ENCODE measurements at places on chromosomes 3 and 15.

GRCh38 chr3:40333416-40333815, 23.9 kb downstream of the EIF1B start:
- no peak overlapping the region for H3K4me3 ChIP-seq
- H3K27me3 ChIP-seq = no peaks in the 10 kb centered on the region
- H3K36me3 ChIP-seq = no peaks in the 10 kb centered on the region
- no peak overlapping the region for H3K27ac ChIP-seq
- no peak for DNase-seq
- H3K4me1 ChIP-seq = no peaks in the 10 kb centered on the region

- H3K4me3 ChIP-seq = no peak overlapping the region
- H3K27me3 ChIP-seq = peaks cover 8% of the 10 kb centered on the region
- peaks cover 3% of the 10 kb centered on the region for H3K4me1 ChIP-seq
- no peak overlapping the region for H3K27ac ChIP-seq
- H3K36me3 ChIP-seq = no peaks in the 10 kb centered on the region
Measured at GRCh38 chr3:45337839-45338470, 50.4 kb upstream of the LARS2 start.

DNA sequence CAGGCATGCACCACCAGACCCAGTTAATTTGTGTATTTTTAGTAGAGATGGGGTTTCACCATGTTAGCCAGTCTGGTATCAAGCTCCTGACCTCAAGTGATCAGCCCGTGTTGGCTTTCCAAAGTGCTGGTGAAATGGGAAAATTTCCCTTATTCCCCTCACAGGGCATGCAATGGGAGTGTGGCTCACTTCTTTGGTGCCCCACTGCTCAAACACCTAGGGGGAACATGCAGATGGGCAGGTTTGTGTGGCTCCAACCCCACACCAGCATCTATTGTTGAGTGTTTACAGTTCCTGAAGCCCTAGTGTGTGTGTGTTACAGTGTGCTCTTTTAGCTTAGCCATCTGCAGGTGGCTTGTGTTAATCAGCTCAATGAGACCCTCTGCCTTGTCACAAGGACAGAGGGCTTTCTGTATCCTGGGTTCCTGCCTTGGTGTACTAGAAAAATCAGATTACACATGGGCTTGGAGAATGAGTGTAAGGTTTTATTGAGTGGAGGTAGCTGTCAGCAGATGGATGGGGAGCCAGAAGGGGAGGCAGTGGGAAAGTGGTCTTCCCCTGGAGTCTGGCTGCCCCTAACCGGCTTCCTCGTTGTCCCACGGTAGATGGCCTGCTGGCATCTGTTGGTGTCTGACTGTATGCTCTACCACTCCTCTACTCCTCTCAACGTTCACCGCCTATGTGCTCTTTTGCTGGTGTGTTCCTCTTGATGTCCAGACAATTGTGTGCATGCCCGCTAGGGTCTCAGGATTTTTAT, 248.1 kb upstream of the CBLB start:
- H3K27ac ChIP-seq = no peak overlapping the region
- DNase-seq = no peak
- no peaks in the 10 kb centered on the region for H3K36me3 ChIP-seq
- no peak overlapping the region for H3K4me3 ChIP-seq
- no peaks in the 10 kb centered on the region for H3K27me3 ChIP-seq
- no peaks in the 10 kb centered on the region for H3K4me1 ChIP-seq

- H3K27me3 ChIP-seq = no peaks in the 10 kb centered on the region
- no peak overlapping the region for H3K4me3 ChIP-seq
- DNase-seq = no peak
- no peaks in the 10 kb centered on the region for H3K36me3 ChIP-seq
- H3K4me1 ChIP-seq = peaks cover 4% of the 10 kb centered on the region
Measured at GRCh38 chr3:12400616-12401194, 83.6 kb upstream of the TSEN2 start.

GRCh38 chr15:73677146-73677607, 7.0 kb upstream of the CD276 start:
- H3K27ac ChIP-seq = no peak overlapping the region
- H3K36me3 ChIP-seq = no peaks in the 10 kb centered on the region
- H3K27me3 ChIP-seq = no peaks in the 10 kb centered on the region
- H3K4me3 ChIP-seq = no peak overlapping the region
- H3K4me1 ChIP-seq = no peaks in the 10 kb centered on the region

DNA sequence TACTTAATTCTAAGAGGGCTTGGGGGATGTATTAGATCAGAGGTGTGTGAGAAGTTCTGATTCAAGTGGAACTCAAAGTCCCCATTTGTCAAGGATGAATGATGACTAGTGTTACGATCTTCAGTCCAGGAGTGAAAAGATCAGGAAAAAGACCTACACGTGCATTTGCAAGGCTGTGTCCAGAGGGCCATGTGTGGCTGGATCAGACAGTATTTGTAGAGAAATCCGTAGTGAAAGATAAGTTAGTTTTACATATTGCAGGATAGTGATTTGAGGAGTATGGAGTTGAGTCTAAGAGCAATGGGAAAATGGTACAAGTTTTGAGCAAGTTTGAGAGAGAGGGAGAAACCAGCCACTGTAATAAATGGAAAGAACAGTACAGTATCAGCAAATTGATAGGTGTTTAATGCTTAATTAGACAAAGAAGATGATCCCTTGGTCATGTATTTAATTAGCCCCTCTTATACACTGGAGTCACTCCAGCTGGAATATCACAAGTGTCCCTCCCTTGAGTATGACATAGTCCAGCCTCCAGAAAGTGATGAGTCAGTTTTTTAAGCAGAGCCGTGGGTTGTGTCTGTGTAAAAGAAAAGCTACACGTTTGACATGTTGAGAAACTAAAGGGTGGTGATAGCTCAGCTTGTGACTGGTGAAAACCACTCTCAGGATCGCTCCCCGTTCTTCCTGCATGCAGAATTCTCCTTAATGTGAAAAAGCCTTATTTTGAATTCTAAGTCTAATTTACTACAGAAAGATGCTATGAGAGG, 348.8 kb downstream of the ROBO1 start:
- no peak overlapping the region for H3K4me3 ChIP-seq
- no peak overlapping the region for H3K27ac ChIP-seq
- no peaks in the 10 kb centered on the region for H3K27me3 ChIP-seq
- no peaks in the 10 kb centered on the region for H3K36me3 ChIP-seq
- no peak for DNase-seq

DNA sequence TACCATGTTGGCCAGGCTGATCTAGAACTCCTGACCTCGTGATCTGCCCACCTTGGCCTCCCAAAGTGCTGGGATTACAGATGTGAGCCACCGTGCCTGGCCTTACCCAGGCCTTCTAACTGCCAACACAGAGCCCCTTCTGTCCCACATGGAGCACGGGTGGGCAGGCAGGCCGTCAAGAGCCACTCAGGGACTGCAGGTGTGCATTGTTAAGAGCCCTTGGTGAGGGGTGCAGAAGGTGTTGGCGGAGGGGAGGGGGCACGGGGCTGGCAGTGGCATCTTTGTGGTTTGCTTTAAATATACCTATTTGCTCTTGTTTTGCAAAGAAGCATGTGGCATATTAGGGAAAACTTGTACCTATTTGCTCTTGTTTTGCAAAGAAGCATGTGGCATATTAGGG, 37.3 kb downstream of the SMAD6 start:
- no peak for DNase-seq
- H3K4me3 ChIP-seq = no peak overlapping the region
- H3K4me1 ChIP-seq = peaks cover 31% of the 10 kb centered on the region
- no peak overlapping the region for H3K27ac ChIP-seq
- no peaks in the 10 kb centered on the region for H3K27me3 ChIP-seq

GRCh38 chr15:71331173-71331572, 215.9 kb downstream of the THSD4 start:
- H3K27ac ChIP-seq = no peak overlapping the region
- no peak for DNase-seq
- H3K36me3 ChIP-seq = no peaks in the 10 kb centered on the region
- no peaks in the 10 kb centered on the region for H3K27me3 ChIP-seq
- H3K4me3 ChIP-seq = no peak overlapping the region

- no peaks in the 10 kb centered on the region for H3K27me3 ChIP-seq
- peak within 1 kb of the TSS; percentile 96 for H3K27ac ChIP-seq
- peak within 1 kb of the TSS; percentile 86 for H3K4me3 ChIP-seq
- peaks cover 6% of the 10 kb centered on the region for H3K36me3 ChIP-seq
Measured at GRCh38 chr3:9890249-9891071, at the start of gene JAGN1. TSS of gene JAGN1 (plus strand) at chr3:9890610. CDS start at chr3:9890723, 113 bp downstream.

DNA sequence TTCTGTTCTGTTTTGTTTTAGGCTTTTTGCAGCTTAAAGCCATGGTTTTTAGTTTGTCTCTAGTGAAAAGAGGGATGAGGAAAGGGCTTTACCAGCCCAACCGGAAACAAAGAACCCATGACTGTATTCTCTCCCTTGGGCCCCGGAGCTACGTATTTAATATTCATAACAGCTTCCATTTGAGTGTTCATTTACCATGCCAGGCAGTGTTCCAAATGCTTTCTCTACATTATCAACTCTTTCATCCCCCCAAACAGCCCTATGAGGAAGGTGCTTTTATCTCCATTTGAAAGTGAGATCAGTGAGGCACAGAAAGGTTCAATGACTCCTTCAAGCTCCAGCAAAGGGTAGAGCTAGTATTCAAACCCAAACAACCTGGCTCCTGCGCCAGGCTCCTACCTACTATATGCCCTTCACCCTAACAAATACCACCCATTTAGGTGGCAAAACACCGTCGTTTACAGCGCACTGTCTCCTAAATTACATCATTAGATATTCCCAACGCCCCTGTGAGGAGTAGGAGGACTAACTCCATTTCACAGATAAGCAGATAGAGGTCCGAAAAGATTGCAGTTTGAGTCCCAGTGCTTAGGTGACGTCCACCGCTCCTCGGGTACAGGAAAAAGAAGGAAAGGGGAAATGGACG, 27.9 kb downstream of the GTPBP8 start:
- no peaks in the 10 kb centered on the region for H3K27me3 ChIP-seq
- H3K4me1 ChIP-seq = peaks cover 40% of the 10 kb centered on the region
- H3K36me3 ChIP-seq = peaks cover 15% of the 10 kb centered on the region
- H3K4me3 ChIP-seq = peak overlapping the region; percentile 92

DNA sequence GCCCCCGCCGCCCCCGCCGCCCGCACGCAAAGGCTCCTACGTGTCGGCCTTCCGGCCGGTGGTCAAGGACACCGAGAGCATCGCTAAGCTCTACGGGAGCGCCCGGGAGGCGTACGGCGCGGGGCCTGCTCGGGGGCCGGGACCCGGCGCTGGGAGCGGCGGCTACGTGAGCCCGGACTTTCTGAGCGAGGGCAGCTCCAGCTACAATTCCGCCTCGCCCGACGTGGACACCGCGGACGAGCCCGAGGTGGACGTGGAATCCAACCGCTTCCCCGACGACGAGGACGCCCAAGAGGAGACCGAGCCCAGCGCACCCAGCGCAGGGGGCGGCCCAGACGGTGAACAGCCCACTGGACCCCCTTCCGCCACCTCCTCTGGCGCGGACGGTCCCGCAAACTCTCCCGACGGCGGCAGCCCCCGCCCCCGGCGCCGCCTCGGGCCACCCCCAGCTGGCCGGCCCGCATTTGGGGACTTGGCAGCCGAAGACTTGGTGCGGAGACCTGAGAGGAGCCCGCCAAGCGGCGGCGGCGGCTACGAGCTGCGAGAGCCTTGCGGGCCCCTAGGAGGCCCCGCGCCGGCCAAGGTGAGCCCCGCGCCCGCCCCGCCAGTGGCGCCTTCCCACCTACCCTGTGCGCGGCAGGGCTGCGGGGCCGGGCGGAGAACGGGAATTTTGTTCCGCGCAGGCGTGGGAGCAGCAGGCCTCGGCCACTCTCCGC, 2.4 kb downstream of the SKOR1 start:
- no peak for DNase-seq
- H3K36me3 ChIP-seq = no peaks in the 10 kb centered on the region
- no peak overlapping the region for H3K27ac ChIP-seq
- H3K4me1 ChIP-seq = peaks cover 71% of the 10 kb centered on the region
- peaks cover 100% of the 10 kb centered on the region for H3K27me3 ChIP-seq

- H3K27me3 ChIP-seq = peaks cover 22% of the 10 kb centered on the region
- no peaks in the 10 kb centered on the region for H3K36me3 ChIP-seq
- H3K27ac ChIP-seq = no peak overlapping the region
- no peak overlapping the region for H3K4me3 ChIP-seq
- H3K4me1 ChIP-seq = peaks cover 21% of the 10 kb centered on the region
- no peak for DNase-seq
Measured at GRCh38 chr3:113537155-113537554, 4.8 kb downstream of the SIDT1 start.

- H3K27ac ChIP-seq = no peak overlapping the region
- no peaks in the 10 kb centered on the region for H3K27me3 ChIP-seq
- H3K4me1 ChIP-seq = peaks cover 37% of the 10 kb centered on the region
- no peak for DNase-seq
- no peak overlapping the region for H3K4me3 ChIP-seq
Measured at GRCh38 chr3:150739200-150739863, 23.6 kb downstream of the SIAH2 start.
